ENCODE measurements at places on chromosomes 3 and 15.

DNA sequence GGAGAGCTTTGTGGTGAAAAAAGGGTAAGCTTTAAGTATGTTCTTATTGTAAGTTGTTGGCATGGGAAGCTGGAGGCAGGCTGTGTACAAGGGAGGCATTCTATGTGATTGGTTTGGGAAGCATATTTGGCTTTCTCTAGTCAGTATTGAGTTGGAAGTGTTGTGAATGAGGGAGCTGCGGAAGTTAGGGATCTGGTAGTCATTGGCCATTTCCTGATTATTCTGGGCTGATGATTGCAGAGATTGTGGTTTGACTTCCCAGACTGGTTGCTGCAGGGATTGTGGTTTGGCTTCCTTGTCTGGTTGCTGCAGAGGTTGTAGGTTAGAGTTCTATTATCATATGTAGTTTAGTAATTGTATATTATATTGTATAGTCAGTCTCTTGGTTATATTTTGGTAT lies 21.0 kb downstream of the STXBP5L start:
- DNase-seq: no peak

DNA sequence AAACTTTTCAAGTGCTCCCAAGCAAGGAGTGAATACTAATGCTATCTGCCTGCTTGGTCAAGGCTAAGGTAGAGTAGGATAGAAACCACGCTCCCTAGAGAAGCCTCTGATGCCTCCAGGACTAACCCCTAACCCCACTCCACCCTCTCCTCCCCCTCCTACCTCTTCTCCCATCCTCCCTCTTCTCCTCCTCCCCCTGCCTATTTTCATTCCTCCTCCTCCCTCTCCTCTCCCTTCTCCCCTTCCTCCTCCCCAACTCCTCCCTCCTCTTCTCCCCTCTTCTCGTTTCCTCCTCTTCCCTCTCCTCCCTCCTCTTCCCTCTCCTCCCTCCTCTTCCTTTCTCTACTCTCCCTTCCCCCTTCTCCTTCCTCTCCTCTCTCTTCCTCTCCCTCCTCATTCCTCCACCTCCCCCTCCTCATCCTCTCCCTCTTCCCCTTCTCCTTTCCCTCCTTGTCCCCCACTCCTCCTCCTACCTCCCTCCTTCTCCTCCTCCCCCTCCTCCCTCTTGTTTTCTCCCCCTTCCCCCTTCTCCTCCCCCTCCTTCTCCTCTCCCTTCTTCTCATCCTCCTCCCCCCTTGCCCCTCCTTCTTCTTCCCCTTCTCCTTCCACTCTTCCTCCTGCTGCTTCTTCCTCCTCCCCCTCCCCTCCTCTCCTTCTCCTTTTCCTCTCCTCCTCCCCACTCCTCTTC lies 12.8 kb upstream of the MEX3B start:
- DNase-seq: no peak

GRCh38 chr3:131072099-131072559 lies 45.5 kb downstream of the NEK11 start:
- DNase-seq: no peak

- no peak for DNase-seq
Measured at GRCh38 chr15:64197425-64197824, 34.6 kb upstream of the PPIB start.

- peak; percentile 48 for DNase-seq
Measured at GRCh38 chr3:64399205-64399800, 174.0 kb upstream of the PRICKLE2 start.
